ENCODE measurements at places on chromosomes 3 and 15.

DNA sequence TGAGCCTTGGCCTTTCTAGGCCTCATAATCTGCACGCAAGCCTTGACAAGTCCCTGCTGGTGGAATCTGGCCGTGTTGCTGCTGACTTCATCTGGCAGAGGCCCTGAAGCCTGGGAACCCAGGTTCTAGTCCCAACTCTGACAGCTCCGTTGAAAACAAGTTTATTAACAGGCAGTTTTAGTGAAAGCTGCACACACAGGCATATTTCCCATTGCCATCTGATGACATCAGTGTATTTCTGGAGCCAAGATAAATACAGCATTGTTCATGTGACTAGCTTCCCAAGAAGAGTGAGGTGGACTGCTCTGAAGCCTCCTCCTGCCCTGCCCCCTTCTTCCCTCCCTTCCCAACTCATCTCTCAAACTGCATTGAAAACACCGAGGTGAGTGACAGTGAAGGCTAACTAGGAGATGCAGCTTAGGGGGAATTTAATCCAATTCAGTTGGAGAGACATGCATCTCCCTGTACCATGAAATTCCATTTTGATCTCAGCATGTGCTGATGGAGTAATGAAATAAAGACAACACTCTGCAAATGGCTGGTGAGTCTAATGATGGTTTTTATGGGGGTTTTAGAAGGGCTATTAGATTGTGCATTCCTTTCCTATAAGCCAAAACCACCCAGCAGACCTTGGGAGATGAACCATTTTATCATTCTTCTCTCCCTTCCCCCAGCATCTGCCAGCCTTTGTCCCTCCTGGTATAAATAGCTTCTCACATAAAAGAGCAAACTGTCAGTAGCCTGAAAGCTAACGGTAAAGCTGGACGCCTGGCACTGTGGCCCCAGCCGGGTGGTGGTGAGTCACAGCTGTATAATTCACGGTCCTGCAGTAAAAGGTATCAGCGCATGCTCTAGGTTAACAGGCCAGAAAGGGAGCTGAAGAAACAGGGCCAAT is 38.0 kb downstream of the PRICKLE2 start:
- no peak for DNase-seq

DNA sequence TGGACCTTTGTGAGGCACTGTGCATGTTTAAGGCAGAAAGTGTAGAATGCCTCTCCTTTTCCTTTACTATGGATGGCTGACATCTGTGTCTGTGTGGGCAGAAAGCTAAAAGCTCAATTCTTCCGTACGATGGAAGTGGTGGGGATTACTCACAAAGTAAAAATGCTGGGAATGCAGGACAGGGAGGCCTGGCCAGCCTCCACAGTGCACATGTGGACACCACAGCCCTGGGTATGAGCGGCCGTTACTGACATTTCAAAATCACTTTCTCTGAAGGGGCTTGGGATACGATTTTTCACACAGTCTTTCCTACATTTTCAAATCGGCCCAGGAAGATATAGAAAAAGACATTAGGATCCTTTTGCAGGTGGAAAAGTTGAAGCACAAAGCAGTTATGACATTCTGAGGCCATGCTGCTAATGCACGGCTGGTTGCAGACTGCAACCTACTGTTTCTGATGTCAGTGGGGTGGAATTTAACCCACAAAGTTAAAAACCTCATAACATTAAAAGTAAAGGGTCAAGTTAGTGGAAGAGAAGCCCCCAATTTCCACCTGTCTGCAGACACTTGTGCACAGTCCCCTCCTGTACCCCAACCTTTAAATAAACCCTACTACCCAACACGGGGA is 27.9 kb downstream of the EHD4 start:
- DNase-seq, result no peak

GRCh38 chr3:129195731-129196256 is 12.1 kb upstream of the CNBP start:
- no peak for DNase-seq

GRCh38 chr3:33159981-33160380 is 46.2 kb downstream of the CRTAP start:
- DNase-seq, result no peak

DNA sequence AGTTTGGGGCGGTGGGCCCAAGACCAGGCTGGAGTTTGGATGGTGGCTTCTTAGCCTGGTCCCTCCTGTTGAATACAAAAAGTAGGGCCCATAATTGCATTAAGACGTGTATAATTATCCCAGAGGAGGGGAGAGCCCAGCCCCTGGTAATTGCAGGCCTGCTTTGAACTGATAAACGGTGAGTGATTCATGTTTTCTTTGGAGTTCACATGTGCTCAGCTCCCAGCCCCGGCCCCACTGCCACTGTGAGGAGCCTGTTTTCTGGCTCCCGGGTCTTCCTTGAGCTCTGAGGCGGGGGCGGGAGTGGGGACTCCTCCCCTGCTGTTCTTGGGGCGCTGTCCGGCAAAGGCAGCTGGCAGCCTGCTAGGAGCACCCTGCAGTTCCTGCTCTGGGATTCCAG is 3.1 kb downstream of the PLXNA1 start:
- DNase-seq, result no peak

DNA sequence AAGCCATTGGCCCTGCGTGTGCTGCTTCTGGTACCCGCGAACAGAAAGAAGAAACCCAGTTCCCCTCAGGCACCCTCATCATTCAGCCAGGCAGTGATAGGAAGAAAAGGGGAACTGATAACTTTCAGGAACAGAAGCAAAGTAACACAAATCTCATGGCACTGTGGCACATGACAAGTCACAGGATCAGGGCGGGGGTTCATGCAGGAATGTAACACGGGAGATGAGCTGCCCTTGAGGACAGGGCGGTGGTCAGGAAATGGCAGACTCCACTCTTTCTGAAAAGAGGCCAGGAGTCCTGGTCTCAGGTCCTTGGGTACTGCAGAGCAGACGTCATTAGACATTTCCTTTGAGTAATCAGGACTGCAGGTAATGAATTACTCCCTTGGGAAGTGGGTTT is 95.5 kb downstream of the CCNL1 start:
- DNase-seq, result no peak

- DNase-seq, result no peak
These were observed 79.8 kb upstream of the ACKR4 start for GRCh38 chr3:132517311-132517710.

- DNase-seq, result no peak
These were observed 89.6 kb downstream of the THRB start for GRCh38 chr3:24405057-24405456.

DNA sequence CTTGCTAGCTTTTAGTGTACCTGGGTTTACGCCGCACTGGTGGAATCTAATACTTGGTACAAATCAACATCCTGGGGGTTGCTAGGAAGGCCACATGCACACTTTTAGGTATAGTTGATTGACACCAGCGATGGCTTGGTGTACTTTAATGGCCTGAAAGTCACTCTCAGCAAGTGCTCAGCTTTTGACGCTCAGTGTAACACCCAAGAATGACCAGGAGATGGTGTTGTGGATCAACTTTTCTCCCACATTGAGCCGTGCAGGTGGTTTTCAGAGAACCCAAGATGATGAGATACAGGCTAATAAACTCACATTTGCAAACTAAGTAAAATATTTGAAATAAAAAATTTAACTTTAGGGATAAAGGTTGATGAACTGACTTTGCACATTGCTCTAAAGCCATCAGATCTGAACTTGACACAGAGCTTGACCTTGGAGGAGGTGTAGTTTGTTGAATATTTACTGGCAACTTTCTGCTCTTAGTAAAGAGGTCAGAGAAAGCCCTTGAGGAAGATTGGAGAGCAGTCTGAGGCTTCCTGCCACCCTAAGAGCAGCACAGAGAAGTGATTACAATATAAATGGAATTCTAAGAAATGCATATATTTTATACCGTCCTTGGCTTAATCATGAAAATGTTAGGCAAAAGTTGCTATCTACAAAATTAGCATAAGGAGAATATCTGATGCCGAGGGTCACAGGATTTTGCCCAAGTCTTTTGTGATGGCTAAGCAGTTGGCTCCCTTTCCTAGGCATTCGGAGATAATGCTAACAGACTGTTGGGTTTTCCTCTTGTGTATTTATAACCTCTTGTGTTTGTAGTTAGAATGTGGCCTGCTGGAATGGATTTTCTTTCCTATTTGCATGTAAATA is 143.4 kb upstream of the RASGRP1 start:
- DNase-seq, result no peak

- DNase-seq, result no peak
These were observed 13.6 kb downstream of the IGDCC4 start for GRCh38 chr15:65409036-65409631.

- DNase-seq, result no peak
These were observed 129.1 kb downstream of the WNT7A start for GRCh38 chr3:13750731-13751130.

DNA sequence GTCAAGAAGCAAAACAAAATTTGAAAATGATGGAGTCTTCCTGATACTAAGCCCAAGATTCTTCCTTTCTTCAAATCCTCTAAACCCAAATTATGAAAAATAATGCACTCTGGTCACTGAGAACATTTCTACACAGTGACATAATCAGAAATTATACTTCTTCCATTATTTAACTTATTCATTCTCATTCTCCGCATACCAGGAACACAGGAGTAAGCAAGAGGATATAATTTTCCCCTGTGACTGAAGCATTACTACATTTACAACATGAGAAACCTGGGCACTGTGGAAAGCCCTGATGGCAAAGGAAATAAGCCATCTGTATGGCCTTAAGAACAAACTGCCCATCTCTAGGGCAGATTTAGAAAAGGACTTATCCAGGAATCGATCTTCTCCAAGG is 47.0 kb downstream of the EXD1 start:
- no peak for DNase-seq

- no peak for DNase-seq
These were observed 47.9 kb downstream of the RGMA start for GRCh38 chr15:93041159-93041547.

DNA sequence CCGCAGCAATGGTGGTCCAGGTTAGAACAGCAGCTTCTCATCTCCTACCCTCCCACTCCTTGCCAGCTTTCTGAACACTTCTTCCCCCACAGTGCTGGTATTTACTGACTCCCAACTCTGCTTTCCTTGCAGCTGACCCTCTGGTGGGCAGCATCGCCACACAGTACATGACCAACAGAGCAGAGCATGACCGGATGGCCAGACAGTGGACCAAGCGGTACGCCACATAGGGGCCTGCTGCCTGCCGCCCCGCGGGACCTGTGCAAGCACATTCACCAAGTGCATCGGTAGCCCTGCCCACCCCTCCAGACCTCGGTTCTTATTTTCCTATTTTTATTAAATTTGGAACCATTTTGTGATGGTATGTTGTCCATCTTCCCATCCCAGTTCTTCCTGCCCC is 216.2 kb upstream of the UBE2E1 start:
- DNase-seq, result no peak

DNA sequence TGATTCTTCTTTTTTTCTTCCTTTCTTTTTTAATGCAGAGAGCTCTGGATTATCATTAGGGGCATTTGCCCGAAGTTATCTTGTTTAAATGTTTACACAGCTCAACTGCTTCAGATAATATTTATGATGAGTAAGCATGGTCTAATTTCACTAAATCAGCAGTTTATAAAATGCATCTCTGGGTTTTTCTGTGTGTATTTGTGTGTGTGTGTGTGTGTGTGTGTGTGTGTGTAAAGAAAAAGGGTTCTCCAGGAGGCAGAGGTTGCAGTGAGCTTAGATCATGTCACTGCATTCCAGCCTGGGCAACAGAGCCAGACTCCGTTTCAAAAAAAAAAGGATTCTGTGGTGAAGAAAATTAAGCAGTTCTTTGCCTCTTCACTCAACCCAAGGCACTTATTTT is 25.9 kb upstream of the TNFSF10 start:
- DNase-seq, result no peak

DNA sequence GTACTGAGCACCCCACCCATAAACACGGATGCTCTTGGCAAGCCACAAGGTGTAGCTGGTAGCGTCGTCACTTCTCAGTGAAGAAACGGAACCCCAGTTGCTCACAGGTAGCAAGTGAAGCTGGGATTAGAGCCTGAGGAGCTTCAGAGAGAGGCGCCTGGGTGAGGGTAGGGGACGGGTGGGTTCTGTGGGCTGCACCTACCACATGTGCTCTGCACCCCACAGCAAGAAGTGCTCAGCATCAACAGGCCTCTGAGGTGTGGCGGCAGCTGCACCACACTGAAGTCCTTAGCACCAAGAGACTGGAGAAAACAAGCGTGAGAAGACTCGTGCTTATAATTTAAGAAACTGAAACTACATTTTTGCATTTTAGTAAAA is 9.8 kb downstream of the MAP6D1 start:
- DNase-seq, result no peak

DNA sequence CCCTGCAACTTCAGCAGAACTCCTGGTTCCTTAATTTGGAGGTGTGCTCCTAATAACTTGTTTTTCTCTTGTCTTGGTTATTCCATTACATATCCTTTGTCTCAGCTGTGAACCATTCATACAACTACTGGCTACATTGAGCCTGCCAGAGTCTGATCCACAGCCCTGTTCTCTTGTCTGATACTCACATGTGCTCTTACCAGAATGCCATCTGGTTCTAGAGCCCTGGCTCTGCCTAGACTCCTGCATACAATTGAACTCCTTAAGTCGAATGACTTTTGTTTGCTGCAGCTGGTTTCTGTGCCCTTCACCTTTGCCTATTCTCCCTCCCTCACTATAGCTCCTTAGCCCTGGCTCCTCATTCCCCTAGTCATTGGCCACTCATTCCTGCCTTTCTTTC is 85.5 kb downstream of the LRRC28 start:
- DNase-seq, result no peak

DNA sequence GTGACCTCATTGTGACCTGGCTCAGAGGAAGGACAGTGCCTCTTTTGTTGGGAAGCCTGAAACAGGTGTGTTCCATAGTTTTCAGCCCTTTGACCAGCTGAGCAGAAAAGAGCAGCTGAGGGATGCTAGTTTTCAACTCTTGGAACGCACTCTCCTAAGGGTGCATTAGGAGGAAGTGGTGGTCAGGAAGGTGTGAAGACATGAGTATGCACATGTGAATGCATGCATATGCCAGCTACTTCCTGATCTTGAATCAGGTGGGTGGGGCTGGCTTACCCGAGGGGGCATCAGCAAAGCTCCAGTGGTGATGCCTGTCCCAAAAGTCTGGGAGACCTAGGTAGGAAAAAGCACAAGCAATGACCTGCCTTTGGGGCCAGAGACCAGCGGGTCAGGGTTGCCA is 23.3 kb upstream of the CEMIP start:
- no peak for DNase-seq

DNA sequence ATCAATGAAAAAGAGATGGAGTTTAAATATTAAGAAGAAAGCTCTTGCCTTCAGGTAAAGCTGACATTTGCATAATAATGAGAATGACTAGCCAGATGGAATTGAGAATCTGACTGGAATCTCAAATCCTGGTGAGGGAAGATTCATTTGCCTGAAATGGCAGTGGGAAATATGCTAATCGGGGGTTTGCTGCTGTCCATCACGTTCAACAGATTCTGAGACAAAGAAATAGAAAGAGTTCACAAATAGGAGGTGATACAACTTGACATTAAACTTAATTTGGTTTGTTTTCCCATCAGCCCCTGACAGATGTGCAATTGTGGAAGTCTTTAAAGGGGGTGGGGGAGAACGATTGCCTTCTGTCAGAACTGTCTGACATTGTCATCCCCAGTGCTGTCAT is 347.4 kb downstream of the PDCD6IP start:
- DNase-seq, result no peak

GRCh38 chr3:175598740-175599139 is 739.6 kb downstream of the NAALADL2 start:
- DNase-seq, result no peak
